ENCODE measurements at places on chromosomes 7 and 10.
A peak's percentile ranks its signal among the peaks of the same experiment; 100 is the strongest.

- no peak for ATAC-seq
Measured at GRCh38 chr7:115023219-115023618, 101.3 kb downstream of the MDFIC start.

- no peak for ATAC-seq
Measured at GRCh38 chr7:75739796-75740672, 1.3 kb upstream of the HIP1 start.

DNA sequence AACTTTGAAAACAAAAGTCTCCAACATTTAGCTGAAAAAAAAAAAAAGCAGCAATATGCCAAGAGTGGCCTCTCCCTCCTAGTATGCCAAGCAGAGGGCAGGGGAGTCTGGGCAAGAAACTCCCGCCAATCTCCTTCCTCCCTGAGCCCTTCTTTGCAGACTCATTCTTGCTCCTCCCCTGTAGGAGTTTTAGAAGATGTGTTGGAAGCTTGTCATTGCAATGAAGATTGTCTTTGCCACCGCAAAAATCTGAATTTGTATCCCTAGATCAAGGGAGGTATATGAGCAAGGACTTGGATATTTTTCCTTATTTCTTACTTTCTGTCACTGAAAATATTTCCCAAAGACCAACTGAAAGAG, 2.6 kb upstream of the TNS3 start:
- ATAC-seq, result no peak

GRCh38 chr7:104825099-104825498, 188.9 kb upstream of the KMT2E start:
- ATAC-seq, result no peak

- no peak for ATAC-seq
Measured at GRCh38 chr7:151086802-151087244, 548 bp downstream of the AGAP3 start.

- no peak for ATAC-seq
Measured at GRCh38 chr7:7048213-7048612, 134.1 kb upstream of the C1GALT1 start.

GRCh38 chr7:70726951-70727378, 405.0 kb upstream of the GALNT17 start:
- no peak for ATAC-seq

DNA sequence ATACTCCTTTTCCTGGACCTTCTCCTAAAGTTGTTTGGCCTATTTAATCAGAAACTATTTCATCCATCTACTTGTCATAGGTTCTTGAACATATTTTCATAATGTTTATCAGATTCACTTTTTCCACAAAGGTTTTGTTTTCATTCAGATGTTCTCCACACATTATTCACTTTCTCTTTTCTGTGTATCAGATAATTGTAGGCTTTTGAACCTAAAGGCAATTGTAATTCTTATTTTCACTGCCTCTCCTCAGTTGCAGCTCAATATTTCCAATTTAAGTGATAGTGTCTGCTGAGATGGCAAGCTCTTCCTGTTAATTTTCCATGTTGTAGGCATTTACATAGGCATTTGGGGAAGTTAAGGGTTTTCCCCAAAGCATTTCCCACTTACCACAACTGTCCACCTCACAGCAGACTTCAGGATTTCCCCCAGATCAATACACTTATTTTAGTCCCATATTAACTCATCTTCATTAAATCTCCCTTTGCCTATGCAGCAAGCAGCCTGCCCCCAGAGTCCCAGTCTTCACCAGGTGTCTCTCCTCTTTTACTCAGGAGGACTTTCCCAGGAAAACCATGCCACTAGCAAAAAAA, 12.3 kb upstream of the IKZF1 start:
- ATAC-seq, result no peak

DNA sequence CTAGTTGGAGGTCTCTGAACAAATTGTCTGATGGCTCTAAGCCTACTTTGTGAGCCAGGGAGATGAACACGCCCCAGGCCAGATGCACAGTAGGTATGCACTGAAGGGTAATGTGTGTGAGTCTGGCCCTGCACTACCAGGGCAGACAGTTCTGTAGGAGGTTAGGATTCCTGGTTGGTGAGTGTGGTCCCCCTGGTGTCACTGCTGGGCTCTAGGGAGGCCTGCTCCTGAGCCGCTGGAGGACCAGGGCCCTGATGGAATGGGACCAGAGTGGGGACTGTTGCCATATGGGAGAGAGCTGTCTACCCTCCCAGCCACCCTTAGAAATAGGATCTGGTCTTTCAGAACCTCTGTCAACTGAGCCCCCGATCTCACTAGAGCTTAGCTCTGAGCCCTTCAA, 42.0 kb downstream of the CDH23 start:
- no peak for ATAC-seq

DNA sequence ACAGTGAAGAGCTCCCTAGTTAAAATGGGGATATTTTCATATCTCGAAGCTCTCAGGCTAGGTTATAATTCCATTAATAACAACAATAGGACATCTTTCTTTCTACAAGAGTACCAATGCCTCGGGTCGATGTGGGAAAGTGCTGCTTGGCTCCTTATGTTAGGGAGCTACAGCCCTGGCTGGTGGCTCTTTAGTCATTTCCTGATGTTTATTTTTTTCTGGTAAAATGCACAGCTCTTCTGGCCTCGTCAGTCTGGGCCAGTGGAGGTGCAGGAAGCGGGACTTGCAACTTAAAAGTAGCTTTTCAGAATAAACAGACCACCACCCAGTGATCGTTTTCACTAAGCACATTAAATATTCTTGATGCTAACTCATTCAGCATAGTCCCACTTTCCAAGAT, 58.3 kb downstream of the MKX start:
- no peak for ATAC-seq

DNA sequence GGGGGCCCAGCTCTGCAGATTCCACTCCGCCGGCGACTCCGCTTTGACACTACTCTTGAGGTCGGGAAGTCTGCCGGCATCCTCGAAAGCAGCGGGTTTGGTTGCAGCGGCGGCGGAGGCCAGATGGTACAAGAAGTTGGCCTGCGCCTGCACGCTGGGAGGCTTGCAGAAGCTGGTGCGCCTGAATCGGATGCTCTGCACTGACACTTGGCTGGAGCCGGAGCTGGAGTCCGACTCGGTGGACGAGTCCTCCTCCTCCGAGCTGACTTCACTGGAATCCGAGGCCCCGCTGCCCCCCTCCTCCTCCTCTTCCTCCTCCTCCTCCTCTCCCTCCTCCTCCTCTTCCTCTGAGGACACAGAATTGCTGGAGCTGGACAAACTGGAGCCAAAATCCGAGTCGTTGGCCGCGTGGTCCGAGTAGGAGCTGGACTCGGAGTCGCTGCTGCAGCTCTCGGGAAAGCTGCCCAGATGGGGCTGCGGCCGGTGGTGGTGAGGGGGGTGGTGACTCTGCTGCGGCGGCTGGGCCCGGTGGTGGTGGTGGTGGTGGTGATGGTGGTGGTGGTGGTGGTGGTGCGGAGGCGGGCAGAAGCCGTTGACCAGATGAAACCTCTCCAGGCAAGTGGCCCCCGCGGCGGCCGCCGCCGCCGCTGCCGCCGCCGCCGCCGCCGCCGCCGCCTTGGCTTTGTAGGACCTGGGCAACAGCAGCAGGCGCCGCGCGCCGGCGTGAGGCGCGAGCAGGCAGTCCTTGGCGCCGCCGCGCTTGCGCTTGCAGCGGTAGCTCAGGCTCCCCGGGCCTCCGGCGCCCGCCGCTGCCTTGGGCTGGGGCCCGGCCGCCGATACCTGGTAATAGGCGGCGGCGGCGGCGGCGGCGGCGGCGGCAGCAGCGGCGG, 9.0 kb downstream of the SKIDA1 start:
- peak; percentile 61 for ATAC-seq

DNA sequence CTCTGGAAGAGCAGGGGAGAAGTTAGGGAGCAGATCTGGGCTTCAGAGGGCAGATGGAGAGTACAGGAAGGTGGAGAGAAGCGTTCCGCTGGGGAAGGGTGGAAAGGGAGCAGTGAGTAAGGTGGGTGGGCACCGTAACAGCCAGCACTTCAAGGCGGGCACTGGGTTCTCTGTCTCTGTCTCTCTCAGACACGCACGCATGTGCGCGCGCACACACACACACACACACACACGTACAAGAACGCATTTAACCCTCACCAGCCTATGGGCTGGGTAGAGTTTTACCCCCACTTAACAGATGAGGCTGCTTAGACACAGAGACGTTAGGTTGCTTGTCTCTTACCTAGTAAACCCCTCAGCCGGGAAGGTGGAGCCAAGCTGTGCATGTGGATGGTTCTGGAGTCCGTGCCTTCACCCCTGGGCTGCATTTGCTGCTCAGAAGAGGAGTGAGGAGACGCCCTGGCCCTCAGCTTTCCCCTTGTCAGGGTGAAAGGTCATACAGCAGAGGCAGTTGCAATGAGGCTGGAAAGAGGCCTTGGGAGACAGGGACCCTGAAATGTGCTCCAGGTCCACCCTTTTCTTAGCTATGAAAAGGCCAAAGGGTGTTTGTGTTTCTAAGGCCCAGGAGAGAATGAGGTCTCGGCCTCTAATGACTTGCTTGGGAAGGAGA, 16.0 kb downstream of the ADCYAP1R1 start:
- no peak for ATAC-seq

GRCh38 chr7:923108-924041, 31.1 kb downstream of the ADAP1 start:
- ATAC-seq, result peak; percentile 46

DNA sequence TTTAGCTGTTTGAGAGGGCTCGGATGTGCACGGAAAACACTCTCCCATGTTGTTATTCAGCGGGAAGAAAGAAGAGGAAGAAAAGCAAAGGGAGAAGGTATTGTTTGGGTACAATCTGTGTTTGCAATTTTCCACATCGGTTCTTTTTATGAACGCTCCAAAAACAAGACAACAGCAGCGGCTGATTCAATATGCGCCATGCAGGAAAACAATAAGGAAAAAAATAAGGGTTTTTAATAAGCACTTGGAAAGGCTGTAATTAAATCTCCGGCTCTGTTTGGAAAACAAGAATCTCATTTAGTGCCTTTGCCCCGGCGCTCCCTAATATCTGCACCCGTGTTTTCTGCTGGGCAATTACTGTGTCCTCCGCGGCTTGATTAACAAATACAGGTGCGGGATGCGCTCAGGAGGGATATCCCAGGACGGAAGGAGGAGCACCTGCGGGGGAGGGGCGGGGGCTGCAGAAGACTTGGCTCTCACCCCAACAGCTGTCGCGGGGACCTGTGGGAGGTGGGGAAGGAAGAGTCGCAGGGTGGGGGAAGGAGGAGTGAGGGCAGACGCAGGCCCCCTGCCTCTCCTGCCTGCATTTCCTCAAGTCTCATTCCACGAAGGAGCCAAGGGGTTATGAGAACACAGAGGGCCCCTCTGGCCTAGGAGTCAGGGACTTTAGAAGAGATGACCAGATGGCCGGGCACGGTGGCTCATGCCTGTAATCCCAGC, 181.5 kb upstream of the PODXL start:
- no peak for ATAC-seq

- ATAC-seq, result peak; percentile 49
Measured at GRCh38 chr7:151008511-151009323, 15.6 kb downstream of the ATG9B start.

DNA sequence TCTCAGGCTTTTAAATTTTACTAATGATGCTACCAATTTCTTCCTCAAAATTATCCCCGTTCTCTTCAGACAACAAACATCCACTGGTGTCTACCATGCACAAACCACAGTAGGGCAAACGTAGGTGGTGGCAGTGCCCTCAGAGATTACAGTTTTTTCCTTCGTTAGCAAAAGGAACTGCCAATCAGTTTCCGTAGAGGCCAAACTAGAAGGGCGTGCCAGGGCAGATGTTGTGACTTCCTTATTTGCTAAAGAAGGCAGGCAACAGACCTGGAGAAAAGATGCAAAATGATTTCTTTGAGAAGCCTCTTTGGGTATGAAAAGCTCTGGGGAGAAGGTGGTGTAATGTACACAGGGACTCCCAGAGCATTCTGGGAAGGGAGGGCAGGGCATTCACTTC, 7.6 kb upstream of the FAM180A start:
- no peak for ATAC-seq

DNA sequence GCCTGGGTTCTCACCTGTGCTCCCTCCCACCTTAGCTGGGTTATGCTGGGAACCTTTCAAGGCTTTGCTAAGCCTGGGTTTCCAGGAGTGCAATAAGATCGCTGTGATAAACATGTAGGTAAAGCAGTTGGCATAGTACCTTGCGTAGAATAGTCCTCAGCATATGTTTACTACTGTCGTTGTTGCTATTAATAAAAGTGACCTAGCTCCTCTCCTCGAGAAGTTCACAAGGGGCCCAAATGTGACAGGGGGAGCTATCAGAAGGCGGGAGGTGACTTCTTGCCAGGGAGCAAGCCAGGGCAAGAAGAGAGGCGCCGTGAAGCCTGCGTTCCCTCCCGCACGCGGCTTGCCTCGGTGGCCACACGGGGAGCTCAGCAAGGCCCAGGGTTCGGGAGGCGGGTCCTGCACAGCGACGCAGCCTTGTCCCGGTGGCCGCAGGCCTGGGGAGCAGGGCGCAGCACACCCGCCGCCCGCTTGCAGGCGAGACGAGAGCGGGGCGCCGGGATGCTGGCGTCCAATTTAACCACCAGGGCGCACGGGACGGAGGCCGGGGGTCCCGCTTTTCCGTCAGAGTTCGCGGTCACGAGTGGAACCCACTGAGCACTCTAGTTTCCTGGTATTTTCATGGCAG, 106.2 kb downstream of the SNX10 start:
- peak; percentile 48 for ATAC-seq

- no peak for ATAC-seq
Measured at GRCh38 chr10:101452593-101452992, 98.6 kb downstream of the BTRC start.

DNA sequence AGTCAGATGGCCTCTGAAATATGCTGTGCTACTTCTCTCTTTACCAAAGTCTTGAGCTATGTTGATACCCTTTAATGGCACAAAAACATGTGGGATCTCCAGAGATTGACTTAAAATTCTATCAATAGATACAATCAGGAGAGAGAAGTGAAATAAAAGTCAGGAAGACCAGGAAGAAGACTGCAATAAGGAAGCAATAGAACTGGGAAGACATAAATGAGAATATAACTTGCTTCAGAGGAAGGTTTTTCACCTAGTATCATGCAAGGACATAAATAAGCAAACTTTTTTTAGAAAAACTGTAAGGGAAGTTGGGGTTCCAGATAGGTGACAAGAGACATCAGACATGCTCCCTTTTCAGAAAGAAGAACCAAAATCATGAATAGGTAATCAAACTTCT, 227.3 kb downstream of the XPNPEP1 start:
- ATAC-seq, result no peak

- no peak for ATAC-seq
Measured at GRCh38 chr7:45240273-45240771, 82.7 kb downstream of the RAMP3 start.

- no peak for ATAC-seq
Measured at GRCh38 chr7:33880787-33881186, 24.6 kb upstream of the BMPER start.

DNA sequence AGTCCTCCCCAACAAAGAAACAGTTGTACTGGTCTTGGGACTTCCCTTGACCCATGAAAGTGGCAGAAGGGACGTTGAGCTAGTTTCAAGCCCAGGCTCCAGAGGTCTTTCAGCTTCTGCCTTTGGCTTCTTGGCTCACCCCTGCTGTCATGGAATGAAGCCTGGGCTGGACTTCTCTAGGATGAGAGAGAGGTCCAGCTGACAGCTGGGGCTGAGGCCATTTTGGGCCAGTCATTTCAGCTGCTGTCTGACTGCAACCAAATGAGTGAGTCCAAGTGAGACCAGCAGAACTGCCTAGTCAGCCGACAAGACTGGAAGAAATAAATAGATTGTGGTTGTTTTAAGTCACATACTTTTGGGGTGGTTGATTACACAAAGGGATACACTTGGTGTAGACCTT, 76.6 kb downstream of the TMEM178B start:
- ATAC-seq, result no peak
